Purkinje cell (primary cell): ENCODE measurements at places on chromosomes 12 and 14. TPM values are rescaled to one million over a fixed set of nuclear protein-coding genes. Genes with fewer than 3 reads are reported as not detected.

The SMIM41 gene
- polyA plus RNA-seq = not detected in 2 replicates

The ESR2 gene
- polyA plus RNA-seq = 0.09 TPM in 1 of 2 replicates, not detected in the other

The P2RX4 gene
- 1.2 and 2.1 TPM in 2 replicates for polyA plus RNA-seq

The HOXC5 gene
- not detected in 2 replicates for polyA plus RNA-seq

The SLC17A8 gene
- 0.48 TPM in 1 of 2 replicates, not detected in the other for polyA plus RNA-seq

The KRT85 gene
- polyA plus RNA-seq = not detected in 2 replicates

The CAPZA3 gene
- not detected in 2 replicates for polyA plus RNA-seq

The TMEM117 gene
- 2.8 and 6.0 TPM in 2 replicates for polyA plus RNA-seq

The SIX1 gene
- polyA plus RNA-seq = not detected in 2 replicates

The CCDC88C gene
- 0.17 and 0.41 TPM in 2 replicates for polyA plus RNA-seq

The INF2 gene
- polyA plus RNA-seq = 0.13 and 1.8 TPM in 2 replicates

The MIP gene
- 0.51 TPM in 1 of 2 replicates, not detected in the other for polyA plus RNA-seq

The VRTN gene
- not detected in 2 replicates for polyA plus RNA-seq

The KRT7 gene
- not detected in 2 replicates for polyA plus RNA-seq

The LRP1-AS gene
- not detected in 2 replicates for polyA plus RNA-seq

The PTPN21 gene
- polyA plus RNA-seq = 1.5 and 4.0 TPM in 2 replicates

The CCND2 gene
- 98.9 and 110 TPM in 2 replicates for polyA plus RNA-seq

The NCKAP5L gene
- 0.22 and 0.59 TPM in 2 replicates for polyA plus RNA-seq

The OR4E2 gene
- polyA plus RNA-seq = not detected in 2 replicates

The APOF gene
- polyA plus RNA-seq = 0.32 TPM in 1 of 2 replicates, not detected in the other

The RND1 gene
- 1.6 and 3.0 TPM in 2 replicates for polyA plus RNA-seq

The SPTB gene
- polyA plus RNA-seq = 0.50 and 1.0 TPM in 2 replicates

The OAS2 gene
- polyA plus RNA-seq = 0.34 TPM in 1 of 2 replicates, not detected in the other

The TPH2 gene
- polyA plus RNA-seq = not detected in 2 replicates

The ZNF891 gene
- polyA plus RNA-seq = 0.74 and 0.81 TPM in 2 replicates

The SLC4A8 gene
- 41.2 and 41.7 TPM in 2 replicates for polyA plus RNA-seq

The FKBP3 gene
- 370 and 383 TPM in 2 replicates for polyA plus RNA-seq

The FGF6 gene
- polyA plus RNA-seq = 1.4 TPM in 1 of 2 replicates, not detected in the other

The HEBP1 gene
- polyA plus RNA-seq = 18.5 and 20.8 TPM in 2 replicates

The SLC25A47 gene
- not detected in 2 replicates for polyA plus RNA-seq

The SYNDIG1L gene
- polyA plus RNA-seq = not detected in 2 replicates

The ZC2HC1C gene
- polyA plus RNA-seq = 2.0 and 4.0 TPM in 2 replicates

The RASAL1 gene
- polyA plus RNA-seq = 5.5 TPM in 1 of 2 replicates, not detected in the other

The SLC5A8 gene
- polyA plus RNA-seq = 0.16 TPM in 1 of 2 replicates, not detected in the other

The RBM23 gene
- polyA plus RNA-seq = 27.9 and 36.6 TPM in 2 replicates

The ISCU gene
- 183 and 186 TPM in 2 replicates for polyA plus RNA-seq

The GPRC5A gene
- polyA plus RNA-seq = not detected in 2 replicates

The LRRC10 gene
- polyA plus RNA-seq = not detected in 2 replicates

The TCL1A gene
- not detected in 2 replicates for polyA plus RNA-seq

The SIX6 gene
- not detected in 2 replicates for polyA plus RNA-seq

The NDUFA12 gene
- polyA plus RNA-seq = 1,013 and 1,030 TPM in 2 replicates
